ENCODE measurements at places on chromosomes 2 and 18.

DNA sequence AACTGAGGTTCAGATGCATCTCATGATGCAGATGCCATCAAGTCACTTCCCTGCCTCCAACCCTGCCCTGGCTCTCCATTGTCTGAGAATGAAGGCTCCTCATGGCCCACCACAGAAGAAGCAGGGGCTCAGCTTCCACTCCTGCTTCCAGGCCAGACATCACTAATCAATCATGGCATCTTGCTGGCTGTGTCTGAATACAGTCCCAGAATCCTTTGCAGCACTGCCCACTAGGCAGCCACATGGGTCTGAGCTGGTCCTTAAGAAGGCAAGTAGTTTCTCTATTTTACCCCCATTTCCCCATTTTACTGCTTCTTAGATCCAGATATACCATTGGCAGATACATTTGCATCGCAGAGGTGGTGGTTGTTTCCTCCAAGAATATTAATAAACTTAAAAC is 7.3 kb downstream of the ASPRV1 start:
- no peak for DNase-seq

DNA sequence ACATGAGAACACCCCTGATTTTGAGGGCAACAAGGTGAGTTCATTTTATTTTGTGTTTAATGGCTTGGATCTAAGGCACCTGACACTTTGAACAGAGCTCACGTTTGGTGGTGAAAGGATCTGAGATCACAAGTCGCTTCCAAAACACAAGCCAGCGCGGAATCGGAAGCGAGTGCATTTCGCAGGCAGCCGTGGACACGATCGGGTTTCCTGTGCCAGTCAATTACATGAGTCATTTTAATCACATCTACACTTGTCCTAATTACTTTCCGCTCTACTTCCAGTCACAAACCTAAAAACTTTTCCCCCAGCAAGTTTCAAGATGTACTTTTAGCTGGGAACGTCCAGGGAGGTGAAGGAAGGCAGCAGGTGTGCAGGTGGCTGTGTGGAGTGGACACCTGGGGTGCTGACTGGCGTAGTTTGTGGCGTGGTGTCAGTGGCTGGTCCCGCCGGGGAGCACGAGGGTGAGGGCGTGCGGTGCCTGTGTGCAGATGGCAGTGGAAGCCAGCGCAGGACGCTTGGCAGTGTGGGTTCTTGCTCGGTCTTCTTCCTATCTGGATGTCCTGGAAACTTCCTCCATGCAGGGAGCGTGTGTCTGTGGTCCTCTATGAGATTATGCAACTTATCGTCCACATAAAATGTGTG is 75.6 kb downstream of the DCDC2C start:
- DNase-seq, result no peak

DNA sequence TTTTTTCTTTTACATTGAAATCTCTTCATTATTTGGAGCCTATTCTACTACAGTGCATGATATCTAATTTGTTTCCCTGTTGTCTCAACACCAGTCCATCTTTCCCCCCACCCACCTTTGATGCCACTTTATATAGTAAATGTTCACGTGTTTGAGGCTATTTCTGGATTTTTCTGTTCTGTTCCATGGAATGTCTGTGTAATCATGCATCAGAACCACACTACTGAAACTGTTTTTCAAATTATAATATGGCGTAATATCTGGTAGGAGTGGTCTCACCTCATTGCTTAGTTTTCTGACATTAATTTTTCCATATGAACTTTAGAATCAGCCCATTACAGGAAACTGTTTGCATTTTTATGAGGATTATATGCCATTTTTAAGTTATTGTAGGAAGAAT is 19.1 kb upstream of the NARS1 start:
- no peak for DNase-seq

DNA sequence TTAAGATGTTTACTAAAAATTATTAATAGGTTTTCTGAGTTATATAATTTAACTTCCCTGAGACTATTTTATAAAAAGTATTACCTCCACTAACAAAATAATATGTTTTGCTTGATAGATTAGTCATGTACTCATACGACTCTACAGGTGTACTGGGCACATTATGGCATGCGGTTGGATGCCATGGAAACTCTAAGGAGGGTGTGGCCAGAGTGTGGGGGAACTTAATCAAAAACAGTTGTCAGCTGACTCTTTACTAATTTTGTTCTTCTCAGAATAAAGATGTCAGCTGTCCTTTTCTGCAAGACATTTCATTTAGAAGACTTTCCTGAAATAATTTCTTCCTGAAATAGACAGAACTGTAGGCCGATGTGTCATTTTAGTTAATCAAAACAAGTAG is 228.3 kb upstream of the SIX3 start:
- DNase-seq, result no peak

GRCh38 chr2:130374587-130375290 is 18.9 kb downstream of the PTPN18 start:
- no peak for DNase-seq

GRCh38 chr2:54572262-54572635 is 116.1 kb downstream of the SPTBN1 start:
- no peak for DNase-seq

- no peak for DNase-seq
Observed at GRCh38 chr2:105297216-105297615, 32.3 kb downstream of the TGFBRAP1 start.

DNA sequence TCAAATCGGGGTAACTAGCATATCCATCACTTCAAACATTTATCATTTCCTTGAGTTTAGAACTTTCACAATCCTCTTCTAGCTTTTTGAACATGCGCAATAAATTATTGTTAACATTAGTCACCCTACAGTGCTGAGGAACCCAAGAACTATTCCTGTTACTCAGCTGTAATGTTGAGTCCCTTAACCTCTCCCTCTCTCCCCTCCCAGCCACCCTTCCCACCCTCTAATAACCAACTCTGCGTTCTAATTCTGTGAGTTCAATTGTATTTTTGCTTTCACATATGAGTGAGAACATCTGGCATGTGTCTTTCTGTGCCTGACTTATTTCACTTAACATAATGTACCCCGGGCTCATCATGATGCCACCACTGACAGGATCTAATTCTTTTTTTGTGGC is 78.6 kb upstream of the RANBP2 start:
- no peak for DNase-seq

- no peak for DNase-seq
Observed at GRCh38 chr2:59184276-59185020, 943.3 kb upstream of the FANCL start.

- DNase-seq, result peak; percentile 44
Observed at GRCh38 chr2:64831134-64831976, 157.8 kb upstream of the SLC1A4 start.

DNA sequence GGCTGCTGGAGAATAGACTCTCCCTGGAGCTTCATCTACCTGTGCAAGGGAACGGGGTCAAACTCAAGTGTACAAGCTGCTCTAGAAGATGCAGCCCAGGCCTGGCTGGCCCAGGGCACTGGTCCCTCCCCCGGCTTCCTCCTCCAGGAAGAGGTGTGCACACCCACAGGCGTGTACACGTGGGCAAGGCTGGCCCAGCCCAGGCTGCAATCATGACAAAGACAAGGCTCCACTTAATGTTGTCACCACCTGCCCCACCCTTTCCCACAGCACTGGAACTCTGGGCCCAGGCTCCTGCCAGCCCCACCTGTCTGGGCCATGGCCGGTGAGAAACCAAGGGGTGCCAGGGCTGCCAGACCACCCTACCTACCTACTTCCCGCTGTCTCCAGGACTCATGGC is 29.6 kb upstream of the ALPP start:
- DNase-seq, result no peak

DNA sequence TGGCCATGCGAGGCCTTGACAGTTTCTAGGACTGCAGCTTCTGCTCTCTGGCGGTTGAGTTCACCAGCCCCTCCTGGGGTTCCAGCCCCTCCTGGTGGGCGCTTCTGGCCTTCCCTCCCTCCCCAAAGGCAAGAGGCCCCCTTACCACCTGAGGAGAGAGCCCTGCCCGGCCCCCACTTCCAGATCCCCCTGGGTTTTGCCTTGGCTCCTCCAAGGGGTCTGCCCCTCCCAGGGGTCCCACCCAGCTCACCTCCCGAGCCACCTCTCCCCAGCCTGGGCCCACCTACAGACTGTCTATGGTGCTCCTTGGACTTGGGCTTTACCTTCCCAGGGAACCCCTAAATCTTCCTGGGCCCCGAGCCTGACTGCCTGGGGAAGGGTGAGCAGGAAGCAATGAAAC is 264.5 kb downstream of the ATAD2B start:
- no peak for DNase-seq

DNA sequence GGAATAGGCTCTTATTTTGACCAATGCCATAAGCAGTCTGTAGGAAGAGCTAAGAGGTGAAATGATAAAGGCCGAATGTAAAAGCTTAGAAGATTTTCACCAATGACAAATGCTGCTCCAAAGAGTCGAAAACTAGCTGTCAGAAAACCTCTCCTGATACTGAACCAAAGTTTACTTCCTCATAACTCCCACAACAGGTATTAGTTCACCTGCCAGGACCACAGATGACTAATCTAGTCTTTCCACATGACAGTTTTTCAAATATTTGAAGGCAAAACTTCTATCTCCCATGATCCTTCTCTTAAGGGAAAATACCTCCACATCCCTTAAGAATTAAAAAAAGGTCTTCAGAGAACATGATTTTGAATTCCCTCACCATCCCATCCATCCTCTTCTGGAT is 473.2 kb upstream of the SPHKAP start:
- DNase-seq, result no peak

- DNase-seq, result no peak
Observed at GRCh38 chr2:151553-152334, 105.4 kb upstream of the FAM110C start.

GRCh38 chr2:190199109-190199508 is 120.5 kb downstream of the HIBCH start:
- no peak for DNase-seq

DNA sequence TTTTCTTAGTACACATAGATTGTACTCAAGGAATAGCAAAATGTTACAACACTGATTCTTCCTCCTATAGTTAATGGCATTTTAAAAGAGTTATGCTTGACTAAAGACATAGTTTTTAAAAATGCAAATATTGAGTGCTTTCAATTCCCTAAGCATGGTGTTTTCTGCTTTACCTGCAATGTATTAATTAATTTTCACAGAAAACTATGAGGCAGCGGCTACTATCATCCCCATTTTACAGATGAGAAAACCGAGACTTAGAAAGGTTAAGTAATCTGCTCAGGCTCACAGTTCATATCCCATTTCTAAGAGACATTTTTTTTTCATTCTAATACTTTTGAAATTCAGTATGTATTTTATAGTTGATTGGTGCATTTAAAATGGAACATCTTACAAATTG is 38.0 kb downstream of the BMP10 start:
- DNase-seq, result no peak

GRCh38 chr2:221205103-221205673 is 366.9 kb downstream of the EPHA4 start:
- DNase-seq, result no peak

- DNase-seq, result no peak
Observed at GRCh38 chr2:202090530-202090929, 17.5 kb downstream of the KIAA2012 start.

- no peak for DNase-seq
Observed at GRCh38 chr18:52394602-52395001, 54.6 kb downstream of the DCC start.

DNA sequence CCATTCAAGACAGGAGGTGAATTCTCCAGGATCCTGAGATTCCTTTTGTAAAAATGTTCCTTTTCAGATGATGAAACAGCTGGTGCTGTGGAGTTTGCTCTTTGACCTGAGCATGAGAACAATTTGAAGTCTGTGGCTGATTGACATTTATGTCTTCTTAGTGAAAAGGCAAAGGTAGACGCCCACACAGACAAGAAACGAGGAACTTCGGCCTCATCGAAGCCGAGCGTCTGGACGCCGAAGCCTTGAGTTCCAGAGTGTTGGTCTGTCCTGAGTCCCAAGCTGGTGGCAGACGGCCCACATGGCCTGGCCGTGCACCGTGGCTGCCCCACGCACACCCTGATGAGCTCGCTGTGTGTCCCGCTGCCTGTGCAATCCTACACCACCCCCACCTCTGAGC is 20.7 kb upstream of the SNTG2 start:
- DNase-seq, result no peak

- no peak for DNase-seq
Observed at GRCh38 chr2:189866296-189866695, 82.0 kb downstream of the PMS1 start.

GRCh38 chr2:20913491-20913890 is 90.6 kb upstream of the LDAH start:
- no peak for DNase-seq

GRCh38 chr2:199734011-199734410 is 117.0 kb downstream of the FTCDNL1 start:
- DNase-seq, result no peak

Measured in hippocampal formation (tissue), 2 donors.